ENCODE measurements at places on chromosomes 6 and 20.
A peak's percentile ranks its signal among the peaks of the same experiment; 100 is the strongest.

GRCh38 chr20:51758978-51759544 lies 9.1 kb downstream of the ATP9A start:
- DNase-seq, result no peak

DNA sequence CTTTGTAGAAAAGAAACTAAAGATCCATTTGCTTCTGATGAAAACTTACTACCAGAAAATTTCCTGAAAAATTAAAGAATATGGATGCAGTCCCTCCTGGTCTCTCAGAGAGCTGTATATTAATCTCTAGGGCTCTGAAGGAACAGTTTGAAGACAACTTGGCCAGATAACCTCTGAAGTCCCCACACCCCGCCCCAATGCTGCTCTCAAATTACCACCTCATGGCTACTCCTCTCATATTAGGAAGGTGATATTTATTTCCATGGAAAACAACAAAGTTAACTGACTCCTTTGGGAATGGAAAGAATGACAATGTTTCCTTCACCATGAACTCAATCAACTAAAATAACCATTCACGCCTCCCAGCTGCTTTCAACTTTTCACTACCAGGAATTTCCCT lies 408.4 kb upstream of the FLRT3 start:
- DNase-seq, result no peak

GRCh38 chr20:12321736-12322135 lies 404.0 kb downstream of the BTBD3 start:
- DNase-seq, result no peak

DNA sequence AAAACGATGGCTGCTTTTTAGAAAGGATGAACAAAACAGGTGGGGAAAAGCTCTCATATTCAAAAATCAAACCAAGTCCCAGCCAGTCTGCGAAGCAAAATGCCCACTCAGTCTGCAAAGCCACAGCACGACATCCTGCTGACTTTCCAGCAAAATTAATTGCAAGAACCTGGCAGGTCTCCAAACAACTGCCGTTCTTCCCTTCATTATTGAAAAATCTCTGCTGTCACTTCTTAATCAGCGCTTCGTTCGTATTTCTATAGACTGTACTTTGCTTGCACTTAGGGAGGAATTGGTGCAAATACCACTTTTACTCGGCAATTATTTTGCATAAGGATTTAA lies 222.4 kb downstream of the CBLN4 start:
- DNase-seq, result no peak

DNA sequence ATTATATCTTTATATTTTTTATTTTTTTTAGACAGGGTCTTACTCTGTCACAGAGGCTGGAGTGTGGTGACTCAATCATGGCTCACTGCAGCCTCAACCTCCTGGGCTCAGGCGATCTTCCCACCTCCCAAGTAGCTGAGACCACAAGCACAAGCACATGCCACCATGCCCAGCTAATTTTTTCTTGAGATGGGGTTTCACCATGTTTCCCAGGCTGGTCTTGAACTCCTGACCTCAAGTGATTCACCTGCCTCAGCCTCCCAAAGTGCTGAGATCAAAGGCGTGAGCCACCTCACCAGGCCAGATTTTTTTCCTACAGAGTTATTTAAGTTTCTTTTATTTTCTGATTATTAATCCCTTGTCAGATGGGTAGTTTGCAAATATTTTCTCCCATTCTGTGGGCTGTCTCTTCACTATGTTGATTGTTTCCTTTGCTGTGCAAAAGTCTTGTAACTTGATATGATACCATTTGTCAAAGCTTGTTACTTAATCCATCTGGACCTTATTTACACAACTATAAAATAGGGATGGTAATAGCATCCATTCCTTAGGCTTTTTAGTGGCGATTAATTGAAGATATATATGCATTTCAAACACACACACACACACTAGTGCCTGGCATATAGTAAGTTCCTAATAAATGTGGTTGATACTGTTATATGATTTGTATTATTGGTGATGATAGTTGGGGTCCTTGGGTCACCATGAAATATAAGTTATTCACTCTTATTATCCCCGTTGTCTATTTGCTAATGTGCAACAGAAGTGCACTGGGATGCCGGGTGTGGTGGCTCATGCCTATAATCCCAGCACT lies 187.1 kb downstream of the BCAS1 start:
- DNase-seq, result no peak

DNA sequence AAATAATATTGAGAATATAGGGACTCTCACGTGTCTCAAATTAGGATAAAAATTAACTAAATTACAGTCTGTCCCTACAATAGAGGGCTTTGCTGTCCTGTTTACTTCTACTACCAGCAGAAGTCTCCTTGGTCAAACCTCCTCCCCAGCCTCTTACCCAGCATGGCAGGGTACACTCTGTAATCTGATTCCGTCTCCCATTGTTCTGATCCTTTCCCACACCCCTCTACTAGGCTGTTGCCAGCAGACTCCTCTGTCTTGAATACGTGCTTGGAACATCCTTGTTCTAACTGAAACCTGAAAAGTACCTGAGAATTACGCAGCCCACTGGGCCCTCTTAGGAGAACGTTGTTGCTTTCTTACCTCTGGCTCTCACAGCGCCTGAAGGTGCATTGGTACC lies 112.2 kb upstream of the PREP start:
- no peak for DNase-seq

DNA sequence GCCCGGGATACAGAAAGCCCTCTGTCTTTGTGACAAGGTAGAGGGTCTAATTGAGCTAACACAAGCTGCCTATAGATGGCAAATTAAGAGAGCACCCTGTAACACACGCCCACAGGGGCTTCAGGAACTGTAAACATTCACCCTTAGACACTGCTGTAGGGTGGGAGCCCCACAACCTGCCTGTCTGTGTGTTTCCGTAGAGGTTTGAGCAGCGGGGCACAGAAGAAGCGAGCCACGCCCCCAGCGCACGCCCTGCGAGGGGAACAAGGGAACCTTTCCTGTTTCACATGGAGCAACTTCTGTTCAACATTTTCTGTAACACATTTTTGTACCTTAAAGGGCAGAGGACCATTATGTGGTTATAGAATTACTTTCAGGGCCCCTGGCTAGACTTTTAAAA lies 231.7 kb upstream of the EXOC2 start:
- no peak for DNase-seq

- no peak for DNase-seq
Measured at GRCh38 chr20:20160520-20160919, 108.2 kb downstream of the CFAP61 start.

DNA sequence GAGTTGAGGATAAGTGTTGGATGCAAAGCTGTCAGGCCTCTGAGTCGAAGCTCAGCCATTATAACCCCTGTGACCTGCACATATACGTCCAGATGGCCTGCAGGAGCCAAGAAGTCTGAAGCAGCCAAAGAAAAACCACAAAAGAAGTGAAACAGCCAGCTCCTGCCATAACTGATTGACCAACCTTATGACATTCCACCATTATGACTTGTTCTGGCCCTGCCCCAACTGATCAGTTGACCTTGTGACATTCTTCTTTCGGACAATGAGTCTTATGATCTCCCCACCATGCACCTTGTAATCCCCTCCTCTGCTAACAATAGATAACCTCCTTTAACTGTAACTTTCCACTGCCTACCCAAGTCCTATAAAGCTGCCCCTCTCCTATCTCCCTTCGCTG lies 133.7 kb upstream of the AGPAT4 start:
- no peak for DNase-seq

- peak; percentile 91 for DNase-seq
Measured at GRCh38 chr6:79947191-79948186, at the start of gene ELOVL4. ELOVL4 (minus strand) TSS chr6:79947553; CDS start chr6:79947279, 274 bp downstream.

- no peak for DNase-seq
Measured at GRCh38 chr20:46232539-46232938, 75.8 kb downstream of the CDH22 start.

- no peak for DNase-seq
Measured at GRCh38 chr6:138500045-138500665, 861 bp upstream of the NHSL1 start.

DNA sequence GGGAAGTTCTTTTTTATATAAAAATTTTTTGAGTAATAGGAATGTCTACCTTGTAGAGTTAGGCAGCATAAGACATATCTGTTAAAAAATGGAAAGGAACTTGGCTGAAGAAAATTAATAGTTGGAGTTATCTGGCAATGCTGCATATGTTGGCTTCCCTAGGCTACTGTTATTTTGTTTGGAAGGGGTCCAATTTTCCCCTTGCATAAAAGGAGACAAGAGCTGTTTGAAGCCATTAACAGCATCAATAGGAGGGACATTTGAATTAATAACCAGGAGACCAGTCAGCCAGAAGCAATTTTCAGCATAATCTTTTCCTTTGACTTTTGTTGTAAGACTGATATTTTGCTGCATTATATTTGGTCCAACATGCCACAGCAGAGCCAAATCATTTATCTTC lies 80.9 kb upstream of the TAB2 start:
- no peak for DNase-seq

DNA sequence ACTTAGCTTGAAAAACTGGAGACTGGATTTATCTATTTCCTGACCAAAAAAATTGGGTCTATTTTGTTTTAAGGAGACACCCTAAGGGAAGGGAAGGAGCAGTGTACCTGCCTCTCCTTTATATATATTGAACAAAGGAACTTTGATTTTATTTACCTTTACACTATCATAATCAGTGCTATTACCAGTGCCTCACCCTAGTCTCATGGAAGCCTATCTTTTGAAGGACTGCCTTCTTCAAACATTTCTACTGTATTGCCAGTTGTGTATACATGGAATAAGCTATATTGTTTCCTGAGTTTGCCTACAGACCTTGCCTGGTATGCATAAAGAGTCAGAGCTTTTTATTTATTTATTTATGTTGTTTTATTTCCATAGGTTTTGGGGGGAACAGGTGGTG lies 124.9 kb downstream of the UTRN start:
- DNase-seq, result no peak

- no peak for DNase-seq
Measured at GRCh38 chr6:31903957-31904356, 2.1 kb upstream of the ZBTB12 start.

GRCh38 chr6:63597141-63598048 lies 25.1 kb downstream of the LOC128125822 start:
- DNase-seq, result no peak

DNA sequence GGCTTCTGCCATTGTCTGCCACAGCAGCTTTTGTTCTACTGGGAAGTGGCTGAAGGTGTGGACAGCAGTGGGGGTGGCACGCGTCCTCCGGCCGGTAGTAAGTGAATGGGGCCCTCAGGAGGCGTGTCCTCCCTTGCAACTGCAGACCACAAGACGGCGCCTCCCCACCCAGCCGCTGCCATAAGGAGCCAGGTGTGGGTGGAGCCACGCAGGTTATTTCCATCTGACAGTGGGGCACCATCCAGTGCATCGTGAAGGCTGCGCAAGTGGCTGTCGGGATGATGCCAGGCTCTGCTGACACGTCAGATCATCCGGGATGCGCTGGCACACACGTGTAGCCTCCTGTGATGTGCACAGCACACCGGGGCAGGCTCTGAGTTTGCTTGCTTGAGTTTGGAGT lies 379.7 kb downstream of the CDH4 start:
- no peak for DNase-seq

DNA sequence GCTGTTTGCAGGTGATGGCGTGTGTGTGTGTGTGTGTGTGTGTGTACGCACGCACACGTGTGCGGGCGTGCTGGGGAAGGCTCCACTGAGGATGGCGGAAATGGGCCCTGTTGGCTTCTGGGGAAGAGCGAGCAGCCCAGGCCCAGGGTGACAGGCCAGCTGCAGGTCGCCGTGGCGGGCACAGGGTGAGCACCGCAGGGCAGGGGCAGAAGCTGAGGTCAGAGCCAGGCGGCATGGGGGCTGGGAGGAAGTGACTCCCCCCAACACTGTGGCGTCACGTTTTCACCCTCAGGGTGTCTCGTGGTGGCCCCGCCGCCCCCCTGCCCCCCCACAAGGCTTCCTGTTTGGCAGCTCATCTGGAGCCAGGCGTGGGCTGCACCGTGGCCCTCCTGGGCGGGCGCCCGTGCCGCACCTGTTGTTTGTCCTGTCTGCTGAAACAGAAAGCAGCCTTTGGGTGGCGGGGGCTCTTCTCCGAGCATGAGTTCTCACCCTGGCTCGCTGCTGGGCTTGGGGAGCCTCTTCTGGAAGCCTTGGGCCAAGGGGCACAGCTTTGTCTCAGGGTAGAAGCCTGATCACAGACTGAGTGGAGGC lies 7.1 kb downstream of the RBM38 start:
- DNase-seq, result no peak

DNA sequence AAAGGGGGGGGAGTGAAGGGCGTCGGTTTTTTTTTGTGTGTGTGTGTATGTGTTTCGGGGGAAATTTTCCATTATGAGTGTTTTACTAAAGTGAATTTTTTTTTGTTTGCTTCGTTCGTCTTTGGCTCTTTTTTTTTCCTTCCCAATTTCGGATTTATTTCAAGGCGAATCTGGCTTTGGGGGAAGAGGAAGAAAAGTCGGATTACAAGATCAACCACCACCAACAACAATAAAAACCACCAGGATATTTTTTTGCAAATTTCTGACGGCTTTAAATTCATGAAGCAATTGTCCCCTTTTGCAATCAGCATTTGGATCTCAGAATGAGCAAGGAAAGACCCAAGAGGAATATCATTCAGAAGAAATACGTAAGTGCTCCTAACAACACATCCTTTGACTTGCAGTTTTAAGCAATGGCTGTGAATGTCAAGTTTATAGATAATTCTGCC lies 372 bp downstream of the JARID2 start:
- DNase-seq, result no peak

DNA sequence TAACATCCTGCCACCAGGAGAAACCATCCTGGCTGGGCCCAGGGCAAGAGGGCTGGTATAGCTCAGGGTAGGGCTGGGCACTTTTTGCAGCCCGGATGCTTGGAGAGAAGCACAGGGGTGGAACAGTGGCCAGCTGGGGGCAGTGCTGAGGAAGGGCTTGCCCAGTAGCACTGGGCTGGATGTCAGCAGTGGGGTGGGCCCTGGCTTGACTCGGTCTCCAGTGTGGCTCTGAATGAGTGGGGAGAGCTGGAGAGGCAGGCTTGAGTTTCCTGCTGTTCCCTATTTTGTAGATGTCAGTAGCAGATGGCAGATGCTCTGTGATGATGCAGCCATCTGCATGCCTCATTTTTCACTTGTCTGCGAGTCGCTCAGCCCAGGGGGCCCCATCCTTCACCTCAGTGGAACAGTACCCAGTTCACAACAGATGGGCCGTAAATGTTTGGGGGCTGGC lies 56.3 kb upstream of the TULP1 start:
- DNase-seq, result peak; percentile 63
